ENCODE measurements at places on chromosomes 2 and 18.

GRCh38 chr18:47274961-47275360 is 23.5 kb upstream of the SKOR2 start:
- DNase-seq: no peak

GRCh38 chr18:34817636-34818035 is 107.5 kb downstream of the DTNA start:
- no peak for DNase-seq

DNA sequence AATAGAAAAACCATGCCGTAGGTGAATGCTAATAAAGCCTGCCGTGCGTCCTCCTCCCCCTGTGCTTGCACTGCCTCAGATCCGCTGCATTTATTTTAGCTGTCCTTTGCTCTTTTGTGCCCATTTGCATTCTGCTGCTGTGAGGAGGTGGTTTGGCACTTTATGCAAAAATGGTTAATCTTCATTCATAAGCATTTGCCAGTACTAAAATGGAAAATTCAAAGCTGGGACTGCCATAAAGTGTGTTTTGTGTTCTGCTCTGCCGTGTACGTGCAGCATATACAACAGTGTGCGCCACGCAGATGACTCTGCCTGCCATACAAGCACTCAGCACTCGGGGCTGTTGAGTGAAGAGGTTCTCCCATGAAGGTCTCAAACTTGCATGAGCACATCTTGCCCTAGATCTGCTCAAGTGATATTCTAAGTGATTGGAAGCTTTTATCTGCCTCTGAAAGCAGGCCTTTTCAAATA is 73.6 kb downstream of the SPATS2L start:
- DNase-seq: no peak

DNA sequence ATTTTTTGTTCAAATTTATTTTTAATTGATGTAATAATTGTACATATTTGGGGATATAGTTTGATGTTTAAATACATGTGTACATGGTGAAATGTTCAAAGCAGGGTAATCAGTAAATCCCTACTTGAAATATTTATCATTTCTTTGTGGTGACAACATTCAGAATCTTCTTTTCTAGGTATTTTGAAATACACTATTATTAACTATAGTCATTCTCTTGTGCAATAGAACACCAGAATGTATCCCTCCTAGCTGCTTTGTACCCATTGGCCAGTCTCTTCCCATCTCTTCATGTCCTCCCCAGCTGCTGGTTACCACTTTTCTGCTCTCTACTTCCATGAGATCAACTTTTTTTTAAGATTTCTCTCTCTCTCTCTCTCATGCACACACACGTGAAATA is 126.5 kb downstream of the ZNF407 start:
- DNase-seq: no peak

- no peak for DNase-seq
Measured at GRCh38 chr2:38123911-38124310, 48.0 kb upstream of the CYP1B1 start.

GRCh38 chr2:6826081-6826913 is 39.4 kb downstream of the CMPK2 start:
- DNase-seq: peak; percentile 48

- DNase-seq: no peak
Measured at GRCh38 chr2:100955226-100955625, 46.9 kb upstream of the RPL31 start.

GRCh38 chr2:19504400-19505198 is 146.2 kb upstream of the OSR1 start:
- no peak for DNase-seq

DNA sequence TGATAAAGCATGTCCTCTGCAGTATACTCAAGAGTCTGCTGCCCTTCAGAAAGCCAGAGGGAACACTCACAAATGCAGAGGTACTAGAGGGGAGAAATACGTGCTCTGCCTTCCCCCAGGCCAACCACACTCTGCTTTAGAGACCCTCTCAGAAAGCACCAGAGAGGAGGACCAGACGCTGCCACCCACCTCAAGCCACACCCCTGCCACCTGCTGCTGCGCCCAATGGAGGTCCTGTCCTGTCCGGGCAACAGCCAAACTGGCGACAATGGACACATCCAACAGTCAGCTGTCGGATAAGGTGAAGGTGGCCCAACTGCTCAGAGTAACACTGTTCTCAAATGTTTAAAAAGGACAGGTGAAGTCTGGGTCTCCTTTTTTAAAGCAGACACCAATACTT is 44.6 kb downstream of the FAM168B start:
- DNase-seq: no peak

GRCh38 chr2:199433204-199433832 is 24.4 kb downstream of the SATB2 start:
- DNase-seq: no peak

GRCh38 chr2:227503433-227504406 is 31.8 kb downstream of the AGFG1 start:
- DNase-seq: no peak

DNA sequence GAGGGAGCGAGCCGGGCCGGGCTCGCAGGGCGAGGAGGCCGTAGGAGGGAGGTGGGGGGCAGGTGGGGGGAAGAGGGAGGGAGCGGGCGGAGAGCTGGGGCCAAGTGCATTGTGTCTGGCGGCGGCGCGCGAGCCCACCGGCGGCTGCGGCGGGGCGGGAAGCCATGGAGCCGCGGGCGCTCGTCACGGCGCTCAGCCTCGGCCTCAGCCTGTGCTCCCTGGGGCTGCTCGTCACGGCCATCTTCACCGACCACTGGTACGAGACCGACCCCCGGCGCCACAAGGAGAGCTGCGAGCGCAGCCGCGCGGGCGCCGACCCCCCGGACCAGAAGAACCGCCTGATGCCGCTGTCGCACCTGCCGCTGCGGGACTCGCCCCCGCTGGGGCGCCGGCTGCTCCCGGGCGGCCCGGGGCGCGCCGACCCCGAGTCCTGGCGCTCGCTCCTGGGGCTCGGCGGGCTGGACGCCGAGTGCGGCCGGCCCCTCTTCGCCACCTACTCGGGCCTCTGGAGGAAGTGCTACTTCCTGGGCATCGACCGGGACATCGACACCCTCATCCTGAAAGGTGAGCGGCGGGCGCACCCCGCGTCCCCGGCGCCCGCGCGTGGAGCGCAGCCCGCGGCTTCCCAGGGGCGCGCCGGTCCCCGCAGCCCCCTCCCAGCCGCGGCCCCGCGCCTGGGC is at the start of gene TMEM178A:
Gene TMEM178A, plus strand, starts transcription at position 107 of the 680 bp plus-strand sequence. Its CDS starts 58 bp downstream, at position 165.
- DNase-seq: no peak

DNA sequence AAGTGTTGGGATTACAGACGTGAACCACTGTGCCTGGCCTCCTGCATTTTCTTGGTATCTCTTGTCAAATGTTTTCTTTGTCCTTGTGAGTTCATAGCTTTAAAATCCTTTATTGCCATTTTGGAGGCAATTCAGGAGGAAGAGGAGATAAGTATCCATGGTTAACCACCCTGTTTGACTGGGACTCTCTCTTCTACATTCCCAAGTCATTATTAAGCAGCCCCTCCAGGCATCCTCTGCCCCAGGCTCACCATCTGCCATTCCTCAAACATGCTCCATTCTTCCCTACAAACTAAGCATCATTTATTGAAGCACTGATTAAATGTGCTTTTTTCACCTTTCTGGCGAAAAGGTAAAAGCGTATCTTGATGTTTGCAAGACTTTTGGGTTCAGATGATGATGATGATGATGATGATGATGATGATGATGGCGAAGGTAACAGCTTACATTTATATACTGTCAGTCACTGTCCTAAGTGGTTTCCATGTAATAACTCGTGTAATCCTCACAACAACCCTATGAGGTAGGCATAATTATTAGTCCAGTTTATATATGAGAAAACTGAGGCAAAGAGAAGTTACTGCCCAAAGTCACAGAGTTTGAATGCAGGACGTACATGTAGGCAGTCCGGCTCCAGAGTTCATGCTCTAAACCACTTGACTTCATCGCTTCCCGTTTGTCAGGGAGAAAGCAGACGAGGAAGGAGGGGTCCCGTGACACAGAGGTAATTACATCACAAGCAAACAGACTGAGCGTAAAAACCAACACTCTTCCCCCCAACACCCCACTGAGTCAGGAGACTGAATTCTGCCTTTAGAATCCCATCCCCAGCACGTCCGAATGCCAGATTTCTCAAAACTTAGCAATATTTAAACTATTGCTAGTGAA is 69.7 kb upstream of the ACKR3 start:
- DNase-seq: no peak

- no peak for DNase-seq
Measured at GRCh38 chr2:183901931-183902330, 696.4 kb upstream of the ZNF804A start.

Measured in immature natural killer cell (primary cell).